MV-4-11 (cell line): ENCODE measurements at places on chromosomes 7 and 10.
A peak's percentile ranks its signal among the peaks of the same experiment; 100 is the strongest.

DNA sequence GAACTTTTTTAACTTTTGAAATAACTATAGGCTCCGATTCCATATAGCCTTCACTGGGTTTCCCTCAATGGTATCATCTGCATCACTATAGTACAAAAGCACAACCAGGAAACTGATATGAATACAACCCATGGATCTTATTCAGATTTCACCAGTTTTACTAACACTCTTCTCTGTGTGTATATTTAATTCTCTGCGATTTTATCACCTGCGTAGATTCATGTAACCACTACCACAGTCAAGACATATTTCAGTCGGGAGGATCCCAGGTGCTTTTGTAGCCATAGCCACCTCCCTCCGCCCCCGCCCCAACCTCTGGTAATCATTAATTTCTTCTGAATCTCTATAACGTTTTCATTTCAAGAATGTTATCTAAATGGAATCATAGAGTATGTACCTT, 82.8 kb upstream of the C7orf33 start:
- no peak for DNase-seq

DNA sequence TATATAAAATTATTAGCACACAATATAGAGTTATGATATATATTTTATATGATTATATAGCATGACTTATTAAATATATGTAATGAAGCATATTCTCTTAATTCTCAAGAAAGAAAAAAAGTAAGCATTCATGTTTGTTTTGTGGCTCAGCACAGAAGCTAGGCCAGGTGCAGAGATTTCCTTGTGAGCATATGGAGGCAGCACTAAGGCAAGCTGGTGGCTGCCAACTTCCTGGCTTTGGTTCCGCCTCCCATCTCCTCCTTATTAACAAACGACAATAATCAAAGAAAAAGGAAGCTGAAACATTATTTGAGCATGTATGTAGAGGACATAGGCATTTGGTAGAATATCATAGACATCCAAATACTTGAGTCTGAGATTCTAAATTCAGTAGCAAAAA, 130.3 kb downstream of the ST7 start:
- no peak for DNase-seq

DNA sequence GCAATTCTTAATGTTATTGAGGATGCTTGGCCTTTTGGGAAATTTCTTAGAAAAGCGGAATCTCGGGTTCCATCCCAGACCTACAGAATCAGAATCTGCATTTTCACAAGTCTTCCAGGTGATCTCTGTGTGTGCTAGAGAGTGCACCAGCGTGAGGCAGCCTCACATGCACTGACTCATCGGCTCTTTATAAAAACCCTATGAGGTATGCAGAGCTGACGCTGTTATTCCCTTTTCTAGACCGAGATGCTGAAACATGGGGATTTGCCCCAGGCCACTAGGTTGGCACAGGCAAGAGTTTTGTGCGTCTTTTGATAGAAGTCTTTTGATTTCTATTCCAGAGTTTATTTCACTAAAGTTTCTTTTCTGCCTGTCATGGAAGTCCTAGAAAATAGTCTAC, 61.2 kb downstream of the CDCA7L start:
- no peak for DNase-seq

DNA sequence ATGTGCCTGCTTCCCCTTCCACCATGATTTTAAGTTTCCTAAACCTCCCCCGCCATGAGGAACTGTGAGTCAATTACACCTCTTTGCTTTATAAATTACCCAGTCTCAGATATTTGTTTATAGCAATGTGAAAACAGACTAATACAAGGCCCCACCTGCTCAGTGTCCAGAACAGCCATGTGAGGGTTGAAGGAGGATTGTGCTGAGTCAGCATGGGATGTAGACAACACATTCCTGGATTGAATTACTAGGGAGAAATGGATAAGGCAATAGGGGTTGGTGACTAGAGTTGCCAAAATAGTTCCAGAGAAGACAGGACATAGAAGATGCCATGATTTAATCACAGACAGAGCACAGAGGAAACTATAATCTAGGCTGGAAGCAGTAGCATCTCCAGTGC, 270.3 kb downstream of the GFRA1 start:
- DNase-seq = no peak

DNA sequence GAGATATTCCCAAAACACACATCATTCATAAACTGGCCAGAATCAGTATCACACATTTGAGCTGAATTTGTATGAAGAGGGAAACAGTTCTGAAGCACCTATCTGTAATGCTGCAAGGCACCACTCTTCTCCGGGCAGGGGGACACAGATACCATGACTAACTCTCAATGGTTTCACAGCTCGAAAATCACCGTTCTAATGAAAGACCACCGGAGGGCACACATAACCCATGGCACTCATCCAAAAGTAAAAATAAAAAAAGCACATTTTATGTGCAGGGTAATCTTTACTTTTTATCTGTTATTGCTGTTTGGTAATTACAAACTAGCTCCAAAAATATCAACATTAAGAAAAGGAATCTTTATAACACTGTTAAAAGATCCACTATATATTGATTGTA, 137.5 kb downstream of the PARD3 start:
- DNase-seq = no peak

- peak; percentile 73 for DNase-seq
These were observed 3.5 kb upstream of the MGAM start for GRCh38 chr7:141992156-141992555.

DNA sequence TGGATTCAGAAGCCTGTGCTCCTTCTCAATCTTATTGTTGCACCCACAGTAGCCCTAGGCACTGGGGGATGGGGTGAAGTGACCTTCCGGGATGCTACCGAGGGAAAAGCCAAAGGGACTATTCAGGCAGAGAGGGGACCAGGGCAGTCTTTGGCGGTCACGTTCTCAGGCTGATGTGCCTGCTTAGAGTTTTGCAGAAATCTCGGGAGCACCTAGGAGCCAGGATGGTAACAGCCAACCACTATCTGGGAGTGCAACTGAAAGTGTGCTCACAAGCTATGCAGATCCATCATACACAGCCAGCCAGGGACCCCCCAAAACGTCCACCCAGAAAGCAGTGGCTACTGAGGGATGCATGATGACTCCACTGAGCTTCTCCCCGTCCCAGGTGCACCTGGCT, 52.4 kb downstream of the CXCL12 start:
- DNase-seq = no peak

DNA sequence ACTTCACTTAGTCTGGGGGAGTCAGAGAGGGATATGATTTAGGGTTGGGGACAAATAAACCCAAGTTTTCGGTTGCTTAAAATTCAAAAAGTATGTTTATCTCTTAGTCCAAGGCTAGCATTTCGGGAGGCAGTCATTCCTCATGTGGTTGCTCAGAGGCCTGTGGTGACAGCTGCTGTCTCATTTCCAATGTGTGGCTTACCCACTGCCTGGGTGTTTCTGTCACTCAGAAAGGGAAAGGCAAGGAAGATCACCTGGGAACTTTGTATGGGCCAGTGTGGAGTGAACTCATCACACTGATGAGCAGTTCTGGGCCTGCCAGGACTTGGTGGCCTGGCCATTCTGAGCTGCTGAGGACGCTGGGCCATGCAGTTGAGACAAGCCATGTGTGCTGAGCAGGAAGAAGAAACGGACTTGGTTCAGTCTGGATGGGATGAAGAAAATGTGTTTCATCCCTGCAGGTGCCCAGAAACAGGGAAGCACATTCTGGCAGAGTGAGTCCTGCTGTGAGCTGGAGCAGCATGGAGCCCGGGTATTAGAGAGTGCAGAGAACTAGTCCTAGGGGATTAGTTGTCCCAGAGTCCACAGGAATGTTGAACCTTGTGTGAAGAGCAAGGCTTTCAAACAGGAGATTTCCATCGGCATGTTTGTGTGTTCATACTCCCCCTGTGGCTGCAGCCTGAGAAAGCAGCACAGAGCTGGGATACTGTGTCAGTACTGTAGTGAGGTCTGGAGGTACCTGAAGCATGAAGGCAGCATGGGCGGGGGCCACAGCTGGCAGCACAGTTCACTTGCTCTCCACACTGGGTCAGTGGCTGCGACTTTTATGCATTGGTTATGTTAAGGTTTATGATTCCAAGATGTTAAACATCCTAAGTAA, 211.1 kb upstream of the IGFBP3 start:
- no peak for DNase-seq

GRCh38 chr7:134329614-134330346, 13.1 kb upstream of the SLC35B4 start:
- no peak for DNase-seq

DNA sequence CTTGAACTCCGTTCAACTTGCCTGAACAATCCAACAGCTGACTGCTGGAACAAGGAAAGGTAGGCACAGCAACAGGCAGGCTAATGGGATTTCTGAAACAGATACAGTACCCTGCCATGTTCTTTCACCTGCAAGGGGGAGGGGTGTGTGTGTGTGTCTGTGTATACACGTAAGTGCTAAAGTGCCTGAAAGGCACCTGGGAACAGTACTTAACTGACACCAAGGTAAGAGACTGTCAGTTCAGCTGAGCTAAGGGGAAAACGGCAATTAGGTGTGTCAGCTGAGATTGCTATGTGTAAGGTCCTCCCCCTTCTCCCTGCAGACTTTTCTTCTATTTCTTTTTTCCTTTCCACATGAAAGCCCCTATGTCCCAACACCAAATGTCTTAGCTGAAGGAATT, 27.0 kb downstream of the NAMPT start:
- no peak for DNase-seq

GRCh38 chr7:80346704-80347103, 165.2 kb downstream of the GNAT3 start:
- DNase-seq = no peak

DNA sequence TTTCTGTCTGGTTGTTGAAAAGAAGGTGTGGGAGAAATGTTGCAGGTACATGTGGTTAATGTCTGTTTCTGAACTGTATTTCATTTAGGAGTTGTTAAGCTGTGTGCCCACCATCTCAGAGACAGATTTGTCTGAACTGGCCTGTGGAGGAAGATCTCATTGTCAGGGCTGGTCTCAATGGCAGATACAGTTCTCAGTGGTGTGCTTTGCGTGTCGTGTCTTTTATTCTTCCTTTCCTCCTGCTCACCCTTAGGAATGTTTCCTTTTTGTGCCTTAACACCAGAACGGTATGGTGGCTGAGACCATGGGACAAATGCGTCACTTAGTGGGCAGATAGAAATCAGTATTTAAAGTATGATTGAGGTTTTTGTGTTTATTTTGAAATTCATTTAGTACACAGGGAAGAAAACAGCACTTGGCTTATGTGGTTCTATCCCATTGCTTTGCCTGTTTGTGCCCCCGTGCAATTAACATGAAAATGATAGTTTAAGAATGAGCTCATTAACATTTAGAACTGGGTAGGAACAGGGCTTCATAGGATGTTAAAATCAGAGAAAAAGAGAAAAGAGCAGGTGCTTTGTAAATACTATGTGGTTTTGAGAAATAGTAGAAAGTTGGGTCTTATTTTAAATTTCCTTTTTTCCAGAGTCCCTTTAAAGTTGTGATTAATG, 112.6 kb downstream of the AUTS2 start:
- no peak for DNase-seq

GRCh38 chr7:123643495-123644441, 11.9 kb upstream of the LMOD2 start:
- peak; percentile 25 for DNase-seq

GRCh38 chr10:56231436-56231835, 129.6 kb downstream of the ZWINT start:
- no peak for DNase-seq

- DNase-seq = peak; percentile 26
These were observed 121.9 kb upstream of the AKR1E2 start for GRCh38 chr10:4704034-4704545.

DNA sequence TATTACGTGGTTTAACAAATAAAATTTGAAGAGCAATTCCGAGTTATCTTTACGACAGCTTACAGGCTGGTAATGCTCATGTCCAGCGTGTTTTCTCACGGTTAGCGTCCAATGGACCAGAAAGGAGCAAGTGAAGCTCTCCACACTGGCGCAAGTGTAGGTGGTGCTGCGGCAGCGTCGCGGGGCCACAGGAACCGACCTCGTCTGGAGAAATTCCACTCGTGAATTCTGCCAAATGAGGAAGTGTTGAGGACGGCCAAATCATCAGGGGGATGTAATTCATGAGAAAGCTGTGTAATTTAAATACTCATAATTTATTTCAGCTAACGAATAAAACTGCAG, 350 bp upstream of the ZNF37A start:
- DNase-seq = no peak

DNA sequence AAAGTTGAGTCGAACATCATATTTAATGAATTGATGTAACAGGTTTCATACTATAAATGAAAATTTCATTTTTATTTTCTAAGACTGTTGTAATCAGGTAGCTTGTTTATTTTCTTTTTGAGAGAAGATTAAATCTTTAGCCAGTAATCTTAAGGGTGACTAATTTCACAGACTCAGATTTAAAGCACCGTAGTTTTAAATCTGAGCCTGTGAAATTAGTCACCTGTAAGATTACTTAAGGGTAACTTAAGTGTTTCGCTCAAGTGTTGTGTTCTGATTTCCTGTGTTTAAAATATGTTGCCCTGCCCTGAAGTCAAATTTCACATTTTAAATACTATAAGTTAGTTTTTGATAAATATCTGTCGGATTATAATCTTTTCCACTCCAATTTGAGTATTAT, 35.8 kb upstream of the TMEM236 start:
- no peak for DNase-seq

- DNase-seq = no peak
These were observed 22.5 kb downstream of the CTBP2 start for GRCh38 chr10:125137601-125138438.

DNA sequence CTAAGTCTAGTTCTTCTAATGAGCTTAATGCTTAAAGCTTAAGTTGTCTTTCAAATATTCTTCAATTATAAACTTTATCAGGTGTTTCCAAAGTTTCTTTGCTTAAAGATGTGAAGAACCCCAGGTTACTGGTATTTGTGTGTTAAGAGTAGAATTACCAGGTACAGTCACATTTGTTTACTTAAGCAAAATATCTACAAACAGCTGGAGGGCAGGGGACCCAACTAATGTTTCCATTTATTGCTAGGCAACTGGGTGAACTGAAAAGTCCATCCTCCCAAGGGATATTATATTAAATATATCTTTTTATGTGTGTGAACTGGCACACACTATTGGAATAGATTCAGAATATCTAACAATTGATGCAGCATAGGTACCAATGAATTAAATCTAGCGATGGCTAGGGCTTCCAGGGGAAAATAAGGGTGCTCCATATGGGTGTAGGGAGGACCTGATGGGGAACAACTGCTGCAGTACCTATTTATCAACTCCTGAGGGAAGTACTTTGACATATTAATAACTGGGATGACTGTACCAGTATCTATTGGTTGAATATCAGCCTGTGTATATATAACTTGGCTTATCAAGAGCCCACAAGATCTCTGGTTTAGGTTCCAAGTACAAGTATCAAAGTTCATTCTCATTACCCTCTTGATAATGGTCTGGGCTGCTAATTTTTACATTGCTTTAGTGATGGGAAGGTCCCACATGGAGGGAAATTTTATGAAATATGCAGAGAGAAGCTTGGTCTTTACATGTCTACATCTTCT, 10.3 kb upstream of the AGR3 start:
- no peak for DNase-seq

DNA sequence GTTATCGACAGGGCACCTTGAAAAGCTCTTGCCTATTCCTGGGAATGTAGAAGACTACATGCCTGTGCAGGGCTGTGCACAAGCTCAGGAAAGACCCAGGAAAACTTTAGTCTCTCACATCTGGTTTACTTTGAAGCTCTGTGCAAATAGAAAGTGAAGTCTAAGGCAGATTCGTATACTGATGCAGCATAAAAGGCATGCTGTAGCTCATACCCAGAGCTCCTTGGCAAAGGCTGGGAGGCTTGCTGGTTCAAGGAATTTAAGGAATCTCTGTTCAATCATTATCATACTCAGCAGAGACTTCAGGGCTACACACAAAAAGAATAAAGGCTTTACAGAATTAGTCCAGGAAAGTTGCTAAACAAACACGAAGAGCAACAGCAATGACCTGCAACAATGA, 192.0 kb downstream of the OTUD1 start:
- no peak for DNase-seq

- no peak for DNase-seq
These were observed 23.7 kb downstream of the PARP12 start for GRCh38 chr7:140039066-140039465.
